T1000 (cell line): ENCODE measurements at places on chromosomes 7 and 10.

GRCh38 chr10:64619102-64619501 is 1097.9 kb downstream of the REEP3 start:
- DNase-seq: no peak

DNA sequence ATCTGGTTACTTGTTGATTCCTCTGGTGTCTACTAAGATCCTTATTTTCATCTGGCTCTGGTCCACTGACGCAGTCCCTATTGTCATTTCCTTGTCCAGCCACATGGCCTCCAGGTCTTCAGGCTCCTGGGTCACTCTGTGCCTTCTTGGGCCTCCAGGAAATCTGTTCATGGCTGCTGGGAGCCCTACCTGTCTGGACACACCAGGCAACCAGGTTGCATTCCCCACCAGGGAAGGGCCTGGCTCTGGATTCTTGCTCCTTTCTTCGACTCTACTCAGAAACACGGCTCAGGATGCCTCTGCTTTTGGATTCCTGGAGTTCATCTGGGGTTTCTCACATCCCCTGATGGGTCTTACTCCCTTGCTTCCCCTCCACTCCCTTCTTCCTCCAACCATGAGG is 8.0 kb upstream of the PPIF start:
- DNase-seq: no peak

GRCh38 chr10:48187713-48188485 is 86.6 kb downstream of the FRMPD2 start:
- DNase-seq: no peak

GRCh38 chr10:127424594-127425264 is 124.4 kb upstream of the NPS start:
- no peak for DNase-seq

GRCh38 chr10:1706711-1707110 is 30.6 kb downstream of the ADARB2 start:
- DNase-seq: no peak

GRCh38 chr7:29146888-29147609 is 712 bp upstream of the CPVL start:
- no peak for DNase-seq

GRCh38 chr10:126525326-126525725 is 137.0 kb upstream of the ADAM12 start:
- DNase-seq: no peak

DNA sequence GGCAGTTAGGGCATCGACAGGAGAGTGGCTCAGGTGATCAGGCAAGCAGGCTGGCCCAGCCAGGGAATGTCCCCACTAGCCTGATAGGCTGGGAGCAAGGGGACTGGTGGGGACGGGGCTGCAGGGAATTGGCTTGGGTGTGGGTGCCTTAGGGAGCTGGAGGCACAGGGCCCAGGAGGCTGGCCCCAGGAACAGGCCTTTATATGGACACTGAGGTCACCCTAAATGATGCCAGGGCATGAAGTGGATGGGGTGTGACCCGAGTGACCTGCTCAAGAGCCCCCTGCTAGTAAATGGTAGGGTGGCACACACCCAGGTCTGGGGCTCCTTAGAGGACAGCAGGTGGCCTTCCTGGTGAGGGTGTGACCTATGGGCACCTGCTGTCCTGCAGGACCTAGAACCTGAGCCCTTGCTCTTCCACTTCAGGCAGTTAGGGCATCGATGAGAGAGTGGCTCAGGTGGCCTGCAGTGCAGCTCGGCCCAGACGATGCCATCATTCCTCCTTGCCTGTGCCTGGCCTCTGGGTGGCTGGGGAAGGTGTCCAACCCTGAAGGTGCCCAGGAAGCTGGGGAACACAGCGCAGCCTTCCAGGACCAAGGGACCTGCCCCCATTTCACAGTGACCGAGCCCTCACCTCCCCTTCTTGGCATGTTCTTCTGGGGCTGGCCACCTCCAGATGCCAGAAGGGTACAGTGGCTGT is 51.7 kb upstream of the LEP start:
- DNase-seq: no peak

DNA sequence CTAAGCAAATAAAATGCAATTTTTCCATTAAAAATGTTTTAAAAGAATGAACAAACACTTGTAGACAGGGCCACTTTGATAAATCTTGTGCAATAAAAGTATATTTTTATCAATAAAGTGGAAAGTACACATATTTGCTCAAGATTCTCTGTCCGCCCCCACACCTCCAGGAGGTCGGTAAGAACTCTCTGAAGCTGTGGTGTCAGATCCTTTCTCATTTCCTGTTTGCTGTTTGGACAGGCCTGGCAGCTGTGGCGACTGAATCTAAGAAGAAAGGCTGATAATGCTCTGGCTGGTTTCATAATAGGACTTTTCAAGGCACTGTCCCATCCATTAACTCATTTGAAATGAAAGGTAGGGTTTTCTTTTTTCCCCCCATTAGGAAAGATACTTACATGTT is 15.3 kb upstream of the ASB4 start:
- DNase-seq: no peak

DNA sequence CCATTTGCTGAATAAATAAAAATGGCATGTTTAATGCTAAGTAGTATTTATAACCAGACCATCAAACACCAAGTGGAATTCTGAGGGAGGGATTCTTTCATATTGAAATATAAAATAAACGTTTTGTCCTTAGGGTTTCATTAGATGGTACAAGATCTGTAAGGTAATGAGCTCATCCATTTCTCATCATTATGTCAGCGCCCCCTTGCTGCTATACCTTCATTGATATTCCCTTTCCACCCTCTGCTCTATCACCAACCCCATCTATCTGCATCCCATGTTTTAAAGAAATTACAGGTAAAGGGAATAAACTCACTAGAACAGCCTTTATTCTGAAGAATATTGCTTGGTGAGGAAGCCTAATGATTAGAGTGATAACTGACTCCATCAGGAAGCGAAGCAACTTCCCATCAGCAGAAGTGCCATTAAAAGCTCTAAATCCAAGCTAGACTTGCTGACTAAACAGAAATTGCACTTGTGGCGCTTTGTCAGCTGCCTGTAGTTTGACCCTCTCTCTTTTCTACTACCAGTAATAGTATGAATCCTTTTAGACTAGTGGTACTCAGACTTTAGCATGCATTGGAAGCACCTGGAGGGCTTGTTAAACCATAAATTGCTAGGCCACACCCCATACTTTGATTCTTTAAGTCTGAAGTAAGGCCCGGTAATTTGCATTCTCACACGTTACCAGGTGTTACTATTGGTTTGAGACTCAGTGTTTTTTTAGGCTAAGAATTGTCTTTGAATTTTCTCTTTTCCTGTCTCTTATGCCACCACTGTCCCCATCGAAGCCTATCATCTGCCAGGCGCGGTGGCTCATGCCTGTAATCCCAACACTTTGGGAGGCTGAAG is 27.5 kb downstream of the ADD3 start:
- DNase-seq: no peak

DNA sequence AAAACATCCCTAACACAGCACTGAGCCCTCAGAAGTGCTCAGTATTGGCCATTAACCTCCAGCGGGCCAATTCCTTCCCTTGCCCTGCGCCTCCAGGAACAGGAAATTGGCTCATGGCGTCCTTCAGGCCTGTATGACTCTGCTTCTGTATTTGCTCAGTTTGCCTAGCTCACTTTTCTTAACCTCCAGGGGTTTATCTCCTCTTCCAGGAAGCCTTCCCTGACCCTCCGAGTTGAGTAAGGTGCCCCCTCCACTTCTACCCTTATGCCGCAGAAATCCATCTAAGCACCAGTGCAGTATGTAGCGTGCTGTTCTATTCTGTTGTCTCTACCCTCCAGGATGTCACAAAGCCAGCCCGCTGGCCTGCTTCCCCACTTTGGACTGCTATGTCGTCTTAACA is 1.1 kb upstream of the SFXN4 start:
- no peak for DNase-seq

GRCh38 chr7:111043561-111043960 is 47.4 kb upstream of the LRRN3 start:
- DNase-seq: no peak

GRCh38 chr7:102214477-102215072 is 72.1 kb upstream of the SH2B2 start:
- DNase-seq: no peak

GRCh38 chr10:20888620-20889330 is 8.3 kb downstream of the NEBL start:
- no peak for DNase-seq

DNA sequence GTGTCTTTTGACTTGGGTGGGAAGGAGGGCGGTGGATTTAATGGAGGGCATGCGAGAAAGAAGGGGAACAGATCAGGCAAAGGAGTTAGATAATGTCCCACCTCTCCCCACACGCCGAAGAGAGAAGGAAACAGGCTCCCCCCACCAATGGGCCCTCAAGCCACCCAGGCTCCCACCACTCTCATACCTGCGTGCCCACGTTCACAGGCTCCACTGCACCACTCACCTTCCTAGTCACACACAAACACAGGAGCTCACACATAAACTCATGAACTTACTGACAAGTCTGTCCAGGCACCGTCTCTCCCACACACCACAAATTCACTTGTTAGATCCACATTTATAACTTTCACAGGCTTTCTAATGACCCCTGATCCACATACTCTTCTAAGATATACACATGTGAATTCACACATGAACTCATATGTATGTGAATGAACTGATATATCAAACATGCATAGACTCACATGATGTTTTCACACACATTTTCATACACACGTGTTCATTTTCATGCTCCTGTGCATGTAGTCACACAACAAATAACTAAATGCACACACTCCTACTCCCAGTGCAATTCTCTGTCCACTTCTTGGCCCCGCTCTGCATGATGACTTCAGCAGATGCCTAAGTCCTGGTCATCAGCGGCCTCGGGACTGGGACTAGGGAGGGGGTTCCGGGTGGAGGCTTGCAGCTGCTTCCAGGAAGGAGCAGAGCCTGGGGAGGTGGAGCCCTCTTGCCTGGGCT is 1.5 kb downstream of the LZTS2 start:
- peak; percentile 26 for DNase-seq

- no peak for DNase-seq
Observed at GRCh38 chr7:155293721-155294510, 3.8 kb upstream of the INSIG1 start.

DNA sequence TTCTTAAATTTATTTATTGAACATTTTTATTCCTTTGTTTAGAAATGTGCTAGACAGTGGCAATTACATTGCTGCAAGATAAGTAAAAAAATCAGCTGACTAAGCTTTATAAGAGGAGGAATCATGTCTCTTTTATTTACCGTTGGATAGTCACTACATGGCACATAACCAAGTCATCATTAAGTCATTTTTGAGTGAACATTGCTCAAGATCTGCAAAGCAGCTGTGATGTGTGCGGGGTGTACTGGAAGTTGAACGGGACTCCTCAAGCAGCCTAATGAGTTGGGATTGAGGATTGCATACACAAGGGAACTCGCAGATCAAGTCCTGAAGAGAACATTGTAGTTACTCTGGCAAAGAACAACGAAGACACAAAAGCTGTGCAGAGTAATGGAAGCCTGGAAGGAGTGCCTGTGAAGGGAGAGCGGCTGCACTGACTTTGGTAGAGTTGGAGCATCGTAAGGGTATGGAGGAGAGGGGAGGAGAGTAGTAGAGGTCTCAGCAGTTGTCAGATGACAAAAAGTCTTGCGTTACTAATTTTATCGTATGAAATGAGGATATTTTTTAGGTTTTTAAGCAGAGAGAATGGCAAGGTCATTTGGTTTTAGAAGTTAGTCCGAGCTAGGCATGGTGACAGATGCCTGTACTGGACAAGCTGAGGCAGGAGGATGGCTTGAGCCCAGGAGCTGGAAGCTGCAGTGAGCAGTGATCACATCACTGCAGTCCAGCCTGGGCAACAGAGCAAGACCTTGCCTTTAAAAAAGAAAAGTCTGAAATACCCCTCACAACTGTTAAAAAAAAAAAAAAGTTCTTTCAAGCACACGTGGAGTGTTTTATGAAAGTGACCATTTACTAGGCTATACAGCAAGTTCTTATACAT is 95.1 kb downstream of the BMPR1A start:
- no peak for DNase-seq

GRCh38 chr10:49309691-49310411 is 10.9 kb downstream of the C10orf71 start:
- DNase-seq: no peak

- no peak for DNase-seq
Observed at GRCh38 chr7:3162289-3162688, 118.6 kb upstream of the CARD11 start.

- DNase-seq: peak; percentile 38
Observed at GRCh38 chr10:50990568-50991455, 83.5 kb upstream of the PRKG1 start.

GRCh38 chr10:46025406-46025805 is 5.0 kb downstream of the NCOA4 start:
- no peak for DNase-seq

DNA sequence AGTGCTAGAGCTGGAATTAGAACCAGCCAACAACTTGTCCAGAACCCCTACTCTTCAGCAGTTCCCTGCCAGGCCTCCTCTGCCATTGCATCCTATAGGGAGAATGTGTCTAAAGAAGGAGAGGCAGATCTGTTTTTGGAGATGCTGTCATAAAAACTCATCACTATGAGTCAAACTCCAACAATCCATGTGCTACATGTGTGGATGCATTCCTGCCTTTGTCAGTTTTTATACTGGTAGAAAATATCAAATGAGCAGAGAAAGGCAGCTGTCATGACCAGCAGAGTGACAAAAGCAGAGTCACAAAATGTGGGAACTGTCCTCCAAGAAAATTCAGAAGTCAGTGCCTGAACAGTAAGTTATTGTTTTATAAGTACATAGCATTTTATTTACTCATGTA is 93.0 kb downstream of the ABLIM1 start:
- DNase-seq: no peak

DNA sequence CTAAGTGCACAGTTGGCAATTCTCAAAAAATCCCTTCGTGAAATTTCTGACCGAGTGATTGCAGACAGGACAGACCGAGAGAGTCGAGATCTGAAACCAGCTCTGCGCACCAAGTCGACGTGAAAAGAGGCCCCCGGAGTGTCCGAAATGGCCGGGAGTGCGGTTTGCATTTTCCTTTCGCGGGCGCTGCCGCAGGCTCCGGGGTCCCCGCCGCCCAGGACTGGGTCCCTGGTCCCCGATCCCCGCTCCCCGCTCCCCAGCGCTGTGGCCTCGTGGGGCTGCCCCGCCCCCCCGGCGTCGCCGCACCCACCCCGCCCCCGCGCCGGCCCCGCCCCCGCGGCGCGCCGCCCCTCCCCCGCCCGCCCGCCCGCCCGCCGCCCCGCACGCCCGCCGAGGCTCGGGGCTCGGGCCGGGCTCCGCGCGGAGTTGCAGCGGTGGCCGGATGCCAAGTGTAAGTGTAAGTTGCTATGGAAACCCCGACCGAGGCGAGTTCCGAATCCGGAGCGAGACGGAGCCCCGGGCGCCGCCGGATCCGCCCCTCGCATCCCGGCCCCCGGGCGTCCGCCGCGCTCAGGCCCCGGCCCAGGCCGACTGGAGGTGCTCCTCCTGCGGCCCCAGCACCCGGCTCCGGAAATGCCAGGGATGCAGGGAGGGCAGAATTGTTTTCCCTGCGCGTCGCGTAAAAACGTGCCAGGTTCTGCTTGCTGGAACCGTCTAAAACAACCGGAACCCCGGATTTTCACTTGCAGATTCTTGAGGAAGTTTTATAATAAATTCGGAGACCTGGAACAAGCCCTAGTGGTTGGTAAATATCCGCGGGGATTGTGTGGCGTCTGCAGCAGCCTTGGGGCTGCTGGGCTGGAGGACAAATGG is 4.6 kb downstream of the BMI1 start:
- DNase-seq: peak; percentile 98
